CD4-positive, alpha-beta T cell treated with Interleukin-4 for 4 hours (primary cell): ENCODE measurements at places on chromosomes 16 and 17.

GRCh38 chr17:32142857-32143526 is 690 bp downstream of the RHOT1 start:
- no peak for DNase-seq

- peak; percentile 53 for DNase-seq
Measured at GRCh38 chr17:28950017-28950751, 1.1 kb downstream of the PHF12 start.

- DNase-seq = no peak
Measured at GRCh38 chr16:49590166-49590871, 216.7 kb downstream of the C16orf78 start.

GRCh38 chr16:50517450-50518252 is 30.5 kb upstream of the NKD1 start:
- DNase-seq = no peak

GRCh38 chr17:44222112-44222869 is 2.8 kb upstream of the UBTF start:
- peak; percentile 47 for DNase-seq

DNA sequence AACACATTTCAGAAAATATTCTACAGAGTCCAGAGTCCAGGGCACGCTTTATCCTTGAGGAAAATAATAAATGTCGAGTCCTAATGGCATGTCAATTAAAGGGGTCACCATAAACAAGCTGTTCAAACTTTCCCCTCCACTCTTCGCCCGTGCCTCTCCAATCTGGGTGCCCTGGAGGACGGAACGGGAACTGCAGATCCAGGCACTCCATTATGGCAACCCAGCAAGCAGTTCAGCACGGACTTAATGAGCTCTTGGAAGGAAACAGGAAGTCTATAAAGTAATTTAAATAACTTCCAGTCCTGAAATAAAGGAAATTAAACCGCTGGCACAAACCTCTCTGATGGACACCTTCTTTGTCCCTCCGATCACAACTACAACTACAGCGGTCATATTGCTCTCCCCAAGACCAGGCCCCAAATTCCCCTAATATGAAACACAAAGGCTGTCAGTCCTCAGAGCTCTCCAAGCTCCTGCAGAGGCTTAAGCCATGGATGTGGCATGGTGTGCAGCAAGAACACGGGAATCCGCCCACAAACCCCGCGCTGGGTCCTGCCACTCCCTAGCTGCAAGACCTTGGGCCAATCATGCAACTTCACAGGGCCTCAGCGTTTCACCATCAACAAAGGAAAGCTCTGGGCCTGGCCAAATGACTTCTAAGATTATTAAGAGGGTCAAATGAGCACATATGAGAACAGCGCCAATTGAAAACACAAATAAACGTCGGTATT is 52.6 kb downstream of the ZFHX3 start:
- no peak for DNase-seq
